ENCODE measurements at places on chromosomes 3 and 15. TPM values are rescaled to one million over a fixed set of nuclear protein-coding genes. Genes with fewer than 3 reads are reported as not detected.

DNA sequence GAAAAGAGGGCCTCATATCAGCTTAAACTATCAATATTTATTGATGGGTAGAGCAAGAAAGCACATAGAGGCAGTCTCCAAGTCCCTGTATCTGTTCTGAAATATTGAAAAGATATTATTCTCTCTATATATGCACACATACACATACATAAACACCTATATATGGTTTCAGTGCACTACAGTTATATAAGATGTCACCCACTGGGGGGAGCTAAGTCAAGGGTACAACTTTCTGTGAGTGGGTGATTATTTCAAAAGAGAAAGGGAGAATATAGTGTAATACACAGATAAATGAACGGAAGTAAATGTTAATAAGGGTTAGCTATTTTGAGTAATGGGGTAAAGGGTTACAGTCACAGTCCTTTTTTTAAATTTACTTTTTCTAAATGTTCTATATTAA is 8.8 kb downstream of the SNTN start:
- DNase-seq: no peak

DNA sequence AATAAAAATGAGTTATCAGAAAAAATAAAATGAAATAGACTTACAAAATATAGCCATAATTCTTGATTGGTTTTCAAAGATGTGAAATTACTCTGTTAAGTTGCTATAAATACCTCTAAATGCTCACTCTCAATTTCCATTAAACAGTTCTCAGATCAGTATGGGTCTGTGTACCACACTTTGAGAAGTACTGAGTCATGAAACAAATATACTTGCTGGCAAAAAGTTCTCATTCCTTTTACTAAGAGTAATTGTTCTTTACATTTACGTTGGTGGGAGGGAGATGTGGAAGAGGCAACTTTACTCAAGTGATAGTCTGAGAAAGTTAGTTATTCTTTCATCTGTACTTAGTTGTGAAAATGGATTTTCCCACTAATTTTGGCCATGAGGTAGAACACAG is 96.3 kb downstream of the ZNF385D start:
- no peak for DNase-seq

ALG1L2 gene
- 0.78 TPM for total RNA-seq

TTLL13 gene
- total RNA-seq: 0.15 TPM

GRCh38 chr3:105847452-105847851 is 21.4 kb downstream of the CBLB start:
- DNase-seq: no peak

DNA sequence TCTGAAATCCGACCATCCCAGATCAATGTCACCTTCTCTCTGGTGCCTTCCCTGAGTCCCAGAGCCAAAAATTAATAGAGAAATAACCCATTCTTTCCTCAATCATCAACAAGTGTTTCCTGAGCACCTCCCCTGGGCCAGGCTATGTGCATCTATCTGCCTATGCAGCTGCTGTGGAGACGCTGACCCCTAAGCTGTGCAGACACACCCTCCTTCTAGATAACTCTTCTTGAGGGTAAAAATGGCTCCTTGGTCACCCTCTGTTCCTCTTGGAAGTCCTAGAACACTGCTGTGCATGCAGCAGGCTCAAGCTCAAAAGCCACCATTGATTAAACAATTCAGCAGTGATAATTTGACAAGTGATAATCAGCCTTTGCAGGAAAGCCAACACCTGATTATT is 18.4 kb downstream of the CA12 start:
- DNase-seq: no peak

DNA sequence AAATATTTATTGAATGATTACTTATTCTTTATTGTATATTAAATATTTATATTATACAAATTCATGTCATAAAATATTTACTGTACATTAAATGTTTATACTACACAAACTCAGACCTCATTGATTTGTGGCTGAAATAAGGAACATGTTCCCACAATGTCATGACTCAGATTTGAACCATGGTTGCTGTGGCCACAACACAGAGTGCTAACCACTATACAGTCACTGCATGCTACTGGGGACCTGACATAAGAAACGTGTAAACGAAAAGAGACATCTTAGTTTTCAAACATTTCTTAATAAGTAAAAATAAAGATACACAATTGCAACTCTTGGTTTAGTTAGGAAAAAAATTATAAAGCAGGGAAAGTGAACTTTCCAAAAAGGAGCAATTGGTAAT is 99.1 kb upstream of the AGTR1 start:
- no peak for DNase-seq

PLSCR2 gene
- not detected for total RNA-seq
